GOT3 (cell line): ENCODE measurements at places on chromosomes 2 and 18.

GRCh38 chr2:112944971-112945370 lies 32.8 kb upstream of the IL36G start:
- no peak for DNase-seq

GRCh38 chr2:100754951-100755350 lies 65.0 kb upstream of the NPAS2 start:
- DNase-seq: no peak

GRCh38 chr2:86238354-86238753 lies 39.1 kb downstream of the MRPL35 start:
- DNase-seq: no peak

- DNase-seq: no peak
These were observed 448.9 kb upstream of the MEIS1 start for GRCh38 chr2:65985986-65986385.

DNA sequence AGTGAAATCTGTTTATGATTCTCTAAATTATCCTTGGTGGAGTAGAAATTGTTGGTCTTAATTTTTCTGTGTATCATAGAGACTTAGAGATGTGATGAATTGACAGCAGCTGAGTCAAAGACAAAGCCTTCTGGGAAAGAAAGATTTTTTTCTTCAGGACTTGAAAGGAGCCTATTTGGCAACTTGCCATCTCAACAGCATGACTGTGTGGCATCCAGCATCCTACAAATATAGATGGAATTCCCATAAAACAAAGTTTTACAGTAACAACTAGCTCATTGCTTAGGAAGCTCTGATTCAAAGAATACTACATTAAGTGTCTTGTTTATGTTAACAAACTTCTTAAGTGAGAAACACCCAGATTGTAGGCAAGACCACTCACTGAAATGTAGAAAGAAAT lies 79.2 kb upstream of the SETBP1 start:
- DNase-seq: no peak

GRCh38 chr2:119366161-119366648 lies 429 bp downstream of the C2orf76 start:
- DNase-seq: no peak

DNA sequence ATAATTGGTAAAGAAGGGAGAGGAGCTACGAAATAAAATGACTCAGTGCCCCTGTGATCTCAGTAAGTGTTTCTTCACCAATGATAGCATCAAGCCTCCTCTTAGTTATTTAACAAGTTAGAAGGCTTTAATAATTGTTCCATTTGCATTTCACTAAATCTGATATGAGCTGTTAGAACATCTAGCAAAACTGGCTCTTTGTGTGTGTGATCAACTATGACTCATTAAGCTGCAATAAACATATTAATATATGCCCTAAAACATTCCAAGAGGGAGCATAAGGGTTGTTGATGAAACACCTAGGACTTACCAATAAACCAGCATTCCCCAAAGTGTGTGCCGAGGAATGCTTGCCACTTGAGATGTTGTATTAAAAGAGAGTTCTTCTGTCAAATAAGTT lies 115.2 kb downstream of the OSBPL6 start:
- no peak for DNase-seq

- no peak for DNase-seq
These were observed 159.7 kb upstream of the CDH20 start for GRCh38 chr18:61173554-61173953.

DNA sequence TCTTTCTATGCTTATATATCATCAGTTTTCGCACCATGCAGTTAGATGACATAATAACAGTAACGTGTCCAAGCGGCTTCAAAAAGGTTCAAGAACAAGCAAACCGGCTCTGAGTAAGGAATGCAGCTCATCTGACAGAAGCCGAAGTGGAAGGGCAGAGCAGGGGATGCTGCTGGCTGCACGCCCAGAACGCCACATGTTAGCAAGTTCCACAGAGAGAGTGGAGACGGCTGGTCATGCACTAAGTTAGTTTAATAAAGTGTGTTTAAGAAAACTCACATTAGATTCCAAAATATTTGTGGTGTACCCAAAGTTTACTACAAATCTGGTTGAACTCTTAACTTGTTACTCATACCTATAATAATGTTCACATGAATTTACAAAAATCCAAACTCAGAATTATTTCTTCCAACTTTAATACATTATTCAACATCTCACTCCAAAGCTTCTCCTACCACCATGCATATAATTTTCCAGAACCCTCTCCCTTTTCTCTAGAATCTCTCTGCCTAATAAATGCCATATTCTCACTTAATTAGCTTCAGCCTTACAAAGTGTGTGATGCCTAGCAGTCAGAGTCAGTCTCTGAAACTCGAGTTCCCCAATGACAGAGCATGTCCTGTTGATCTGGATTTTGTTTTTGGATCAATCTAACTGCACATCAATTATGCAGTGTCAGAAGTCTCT lies 170.0 kb downstream of the DNAH7 start:
- DNase-seq: no peak

GRCh38 chr2:191013682-191013931 lies 364 bp downstream of the STAT1 start:
- no peak for DNase-seq

- DNase-seq: no peak
These were observed 72.9 kb upstream of the APCDD1 start for GRCh38 chr18:10381516-10381915.

DNA sequence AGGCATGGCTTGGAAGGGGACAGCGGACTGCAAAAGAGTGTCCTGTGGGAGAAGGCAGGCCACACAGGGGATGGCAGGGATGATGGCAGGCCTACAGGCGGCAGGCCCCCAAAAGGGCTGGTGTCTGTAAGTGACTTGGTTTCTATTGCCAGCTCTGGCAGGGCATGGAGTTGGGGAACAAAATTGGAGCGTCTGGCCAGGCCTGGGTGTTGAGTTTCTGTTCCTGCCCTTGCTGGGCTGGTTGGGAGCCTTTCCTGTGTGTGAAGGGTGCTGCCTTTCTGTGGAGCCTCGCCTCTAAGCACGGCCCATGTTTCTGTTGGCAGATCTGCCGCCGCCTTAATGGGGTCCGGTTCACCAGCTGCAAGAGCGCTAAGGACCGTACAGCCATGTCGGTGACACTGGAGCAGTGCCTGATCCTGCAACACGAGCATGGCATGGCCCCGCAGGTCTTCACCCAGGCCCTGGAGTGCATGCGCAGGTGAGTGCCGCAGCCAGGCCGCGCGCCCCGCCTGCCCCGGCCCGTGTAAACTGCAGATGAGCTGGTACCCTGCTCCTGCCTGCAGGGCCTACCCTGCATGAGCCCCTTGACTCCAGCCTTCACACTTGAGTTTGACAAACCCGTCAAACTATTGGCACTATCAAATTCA lies 31.5 kb downstream of the COA5 start:
- DNase-seq: no peak

- DNase-seq: no peak
These were observed 4.7 kb downstream of the MYO5B start for GRCh38 chr18:50190236-50190635.

DNA sequence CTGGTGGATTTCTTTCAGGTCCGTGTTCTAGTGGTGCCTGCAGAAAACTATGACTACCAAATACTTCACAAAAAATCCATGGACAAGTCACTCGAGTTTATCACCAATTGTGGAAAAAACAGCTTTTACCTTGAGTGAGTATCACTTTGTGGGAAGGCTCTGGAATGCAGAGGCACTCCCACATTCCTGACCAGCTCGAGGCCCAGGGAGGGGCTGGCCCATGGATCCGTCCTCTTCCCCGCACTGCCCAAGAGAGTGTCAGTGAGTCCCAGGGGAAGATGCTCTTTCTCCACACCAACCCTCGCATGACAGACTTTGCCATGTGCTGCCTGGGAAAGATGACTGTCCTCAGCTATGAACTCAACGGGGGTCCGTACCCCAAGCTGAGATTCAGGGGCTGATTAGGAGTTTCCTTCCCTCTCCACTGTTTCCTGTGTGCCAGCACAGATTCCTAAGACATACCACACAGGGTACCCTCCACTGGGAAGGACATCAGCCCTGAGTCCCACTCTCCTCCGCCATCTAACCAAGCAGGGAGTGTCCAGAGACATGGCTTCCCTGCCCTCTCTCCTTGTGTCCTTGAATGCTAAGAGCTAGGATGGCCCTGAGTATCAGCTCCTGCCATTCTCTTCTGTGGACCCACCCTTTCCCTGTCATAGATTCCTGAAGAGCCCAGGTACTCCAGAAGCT lies 155.9 kb downstream of the LAMA3 start:
- DNase-seq: no peak

GRCh38 chr2:62074233-62074632 lies 121.7 kb upstream of the B3GNT2 start:
- no peak for DNase-seq

DNA sequence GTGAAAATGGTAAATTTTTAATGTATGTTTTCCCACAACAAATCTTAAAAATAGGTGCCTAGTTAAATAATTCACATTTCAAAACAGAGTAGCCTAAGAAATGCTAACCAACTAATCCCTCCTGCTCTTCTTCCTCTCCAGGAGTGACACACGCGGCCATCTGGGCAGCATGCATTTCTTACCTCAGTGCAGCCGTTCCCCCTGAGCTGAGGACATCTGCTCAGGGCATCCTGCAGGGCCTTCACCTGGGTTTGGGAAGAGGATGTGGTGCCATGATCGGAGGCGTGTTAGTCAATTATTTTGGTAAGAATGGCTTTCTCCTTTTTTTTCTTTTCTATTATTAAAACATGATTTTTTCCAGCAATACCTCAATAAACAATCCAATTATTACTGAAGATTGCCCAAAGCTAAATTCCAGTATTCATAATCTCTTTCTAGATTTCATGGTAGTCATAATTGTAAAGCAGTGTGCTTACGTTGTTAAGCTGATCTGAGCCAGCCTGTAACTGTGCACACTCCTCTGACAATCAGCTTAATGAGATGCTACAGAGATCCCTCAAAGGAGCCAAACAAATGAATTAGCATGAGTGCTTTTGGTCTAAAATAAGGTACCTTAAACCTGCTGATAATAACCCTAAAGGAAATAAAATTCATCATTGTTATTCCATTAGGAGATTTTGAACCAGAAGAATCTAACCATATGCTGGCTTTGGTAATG lies 45.8 kb downstream of the NEMP2 start:
- no peak for DNase-seq

DNA sequence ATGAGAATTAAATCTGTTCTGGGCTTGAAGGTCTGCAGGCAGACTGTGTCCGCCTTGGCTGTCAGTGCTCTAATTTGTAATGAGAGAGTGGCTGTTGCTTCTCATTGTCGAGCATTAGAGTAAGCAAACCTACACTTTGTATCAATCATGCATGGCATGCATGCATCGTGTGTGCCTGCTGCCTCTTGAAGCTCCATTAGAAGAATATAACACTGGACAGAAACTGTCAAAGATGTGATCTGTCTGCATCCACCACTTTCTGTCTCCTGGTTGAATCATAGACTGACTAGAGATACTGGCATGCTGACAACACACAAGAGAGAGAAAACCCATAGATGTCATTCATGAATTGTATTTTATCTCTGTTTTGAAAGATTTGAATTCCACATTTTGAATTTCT lies 275.0 kb upstream of the NXPH2 start:
- no peak for DNase-seq

- no peak for DNase-seq
These were observed 254.3 kb downstream of the SOX11 start for GRCh38 chr2:5946225-5947115.

DNA sequence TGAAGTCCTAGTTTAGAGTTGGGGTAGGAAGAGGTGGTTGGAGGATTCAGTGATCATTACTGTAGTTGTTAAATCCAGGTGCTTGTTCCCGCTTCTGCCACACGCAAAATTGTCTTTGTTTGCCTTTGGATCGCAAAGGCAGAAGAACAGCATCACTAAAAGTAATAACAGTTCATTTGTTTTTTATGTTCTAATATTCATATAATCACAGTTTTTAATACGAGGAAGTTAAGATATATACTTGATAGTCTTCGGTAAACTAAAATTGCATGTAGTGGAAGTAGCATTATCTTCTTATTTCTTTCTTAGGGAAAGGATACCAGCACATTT lies 365 bp downstream of the NDUFB3 start:
- DNase-seq: no peak
